ENCODE measurements at places on chromosomes 13 and 19.

DNA sequence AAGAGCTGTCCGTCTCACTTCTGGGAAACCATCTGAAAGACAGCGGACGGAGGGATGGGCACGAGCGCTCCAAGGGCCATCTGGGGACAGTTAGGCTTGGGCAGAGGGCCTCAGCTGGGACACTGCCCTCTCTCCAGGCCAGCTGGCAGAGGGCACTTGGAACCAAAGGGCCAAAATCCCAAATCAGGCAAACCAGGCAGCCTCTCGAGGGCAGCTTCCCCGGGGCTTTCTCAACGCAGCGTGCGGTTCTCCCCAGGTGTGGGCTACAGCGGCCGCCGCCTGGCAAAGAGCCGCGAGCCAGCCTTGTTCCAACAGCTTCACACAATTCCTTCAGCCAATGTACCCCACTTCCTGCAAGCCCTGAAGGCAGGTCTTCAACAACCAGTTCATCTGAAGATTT, 5.0 kb downstream of the MLLT1 start:
- no peak for DNase-seq

DNA sequence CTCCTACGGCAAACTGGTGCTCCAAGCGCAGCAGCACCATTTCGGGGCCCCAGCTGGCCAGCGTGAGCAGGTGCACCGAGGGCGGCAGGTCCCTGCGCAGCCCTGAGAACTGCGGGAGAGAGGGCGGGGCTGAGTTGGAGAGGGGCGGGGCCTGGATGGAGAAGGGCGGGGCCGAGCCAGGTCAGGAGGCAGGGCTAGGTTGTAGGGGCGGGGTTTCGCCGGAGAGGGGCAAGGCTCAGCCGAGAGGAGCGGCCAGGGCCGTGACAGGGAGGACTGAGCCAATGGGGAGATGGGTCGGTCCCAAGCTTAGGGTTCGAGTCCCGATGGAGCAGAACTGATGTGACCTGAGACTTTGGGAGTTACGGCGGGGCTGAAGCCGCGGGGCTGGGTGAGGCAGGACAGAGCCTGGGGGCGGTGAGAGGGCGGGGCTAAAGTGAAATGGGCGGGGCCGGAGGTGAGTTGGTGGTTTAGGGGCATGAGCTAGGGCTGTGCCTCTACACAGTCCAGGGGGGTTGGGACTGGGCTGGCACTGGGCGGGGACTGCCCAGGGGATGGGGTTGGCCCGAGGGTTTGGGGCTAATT, 19.0 kb downstream of the MAN2B1 start:
- no peak for DNase-seq

GRCh38 chr13:42686165-42686564, 95.2 kb upstream of the FAM216B start:
- no peak for DNase-seq

DNA sequence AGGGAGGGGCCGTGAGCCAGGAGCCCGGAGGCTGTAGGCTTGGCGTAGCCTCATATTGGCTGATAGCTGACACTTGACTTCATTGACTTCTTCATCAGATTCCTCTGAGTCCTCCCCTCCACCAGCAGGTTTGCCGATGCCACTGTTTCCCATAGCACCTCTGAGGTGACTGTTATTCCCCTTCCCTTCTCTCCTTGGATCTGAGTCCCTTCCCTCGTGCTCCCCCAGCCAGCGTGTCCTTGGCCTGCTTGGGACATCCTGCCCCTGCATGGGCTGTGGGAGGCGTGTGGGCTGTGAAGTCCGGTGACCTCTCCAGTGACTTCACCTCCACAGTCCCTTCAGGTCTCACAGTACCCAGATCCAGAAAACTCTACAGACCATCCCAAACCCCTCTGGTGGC, 8.8 kb downstream of the PPP1R37 start:
- no peak for DNase-seq

DNA sequence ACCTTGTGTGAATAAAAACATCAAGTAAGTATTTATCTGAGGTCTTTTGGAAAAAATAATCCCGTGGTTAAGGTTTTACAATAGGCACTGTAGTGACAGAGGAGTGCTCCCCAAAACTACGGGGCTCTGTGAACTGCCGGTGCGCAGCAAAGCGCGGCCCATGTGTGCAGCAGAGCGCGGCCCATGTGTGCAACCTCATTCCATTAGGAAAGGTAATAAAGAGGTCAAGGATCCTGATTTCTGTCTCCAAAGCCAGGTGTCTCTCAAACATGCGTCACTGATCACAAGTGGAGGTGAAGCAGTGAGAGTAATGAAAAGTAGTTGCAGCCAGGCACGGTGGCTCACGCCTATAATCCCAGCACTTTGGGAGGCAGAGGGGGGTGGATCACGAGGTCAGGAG, 58.7 kb downstream of the MRPL57 start:
- no peak for DNase-seq

DNA sequence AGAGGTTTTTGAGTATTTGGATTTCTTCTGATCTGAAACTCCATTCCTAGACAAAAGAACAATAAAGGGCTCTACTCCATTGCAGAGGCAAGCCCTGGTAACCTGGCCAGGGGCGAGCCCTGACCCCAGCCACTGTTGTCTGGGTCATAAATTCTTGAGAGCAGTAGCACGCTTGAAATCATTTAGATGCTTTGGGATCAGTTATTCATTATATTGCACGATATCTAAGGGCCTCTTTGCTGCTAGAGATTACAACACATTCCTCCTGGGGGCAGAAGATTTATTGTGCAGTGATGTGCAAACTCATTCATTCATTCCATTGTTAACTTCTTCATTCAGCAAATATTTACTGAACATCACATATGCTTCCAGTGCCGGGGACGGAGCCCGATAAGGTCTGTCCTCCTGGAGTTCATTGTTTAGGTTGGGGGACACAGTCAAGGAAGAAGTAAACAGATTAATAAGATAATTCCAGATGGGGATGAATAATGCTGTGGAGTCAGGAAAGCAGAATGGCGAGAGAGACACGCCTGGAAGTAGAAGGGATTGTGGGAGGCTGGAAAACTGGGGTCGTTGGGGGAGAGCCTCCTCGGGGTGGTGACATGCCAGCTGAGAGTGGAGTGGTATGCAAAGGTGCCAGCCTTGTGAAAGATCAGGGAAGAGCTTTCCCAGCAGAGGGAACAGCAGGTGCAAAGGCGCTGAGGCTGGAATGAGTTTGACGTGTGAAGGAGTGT, 34.9 kb downstream of the SIPA1L3 start:
- no peak for DNase-seq

GRCh38 chr13:31009166-31009565, 76.7 kb downstream of the TEX26 start:
- DNase-seq, result no peak

DNA sequence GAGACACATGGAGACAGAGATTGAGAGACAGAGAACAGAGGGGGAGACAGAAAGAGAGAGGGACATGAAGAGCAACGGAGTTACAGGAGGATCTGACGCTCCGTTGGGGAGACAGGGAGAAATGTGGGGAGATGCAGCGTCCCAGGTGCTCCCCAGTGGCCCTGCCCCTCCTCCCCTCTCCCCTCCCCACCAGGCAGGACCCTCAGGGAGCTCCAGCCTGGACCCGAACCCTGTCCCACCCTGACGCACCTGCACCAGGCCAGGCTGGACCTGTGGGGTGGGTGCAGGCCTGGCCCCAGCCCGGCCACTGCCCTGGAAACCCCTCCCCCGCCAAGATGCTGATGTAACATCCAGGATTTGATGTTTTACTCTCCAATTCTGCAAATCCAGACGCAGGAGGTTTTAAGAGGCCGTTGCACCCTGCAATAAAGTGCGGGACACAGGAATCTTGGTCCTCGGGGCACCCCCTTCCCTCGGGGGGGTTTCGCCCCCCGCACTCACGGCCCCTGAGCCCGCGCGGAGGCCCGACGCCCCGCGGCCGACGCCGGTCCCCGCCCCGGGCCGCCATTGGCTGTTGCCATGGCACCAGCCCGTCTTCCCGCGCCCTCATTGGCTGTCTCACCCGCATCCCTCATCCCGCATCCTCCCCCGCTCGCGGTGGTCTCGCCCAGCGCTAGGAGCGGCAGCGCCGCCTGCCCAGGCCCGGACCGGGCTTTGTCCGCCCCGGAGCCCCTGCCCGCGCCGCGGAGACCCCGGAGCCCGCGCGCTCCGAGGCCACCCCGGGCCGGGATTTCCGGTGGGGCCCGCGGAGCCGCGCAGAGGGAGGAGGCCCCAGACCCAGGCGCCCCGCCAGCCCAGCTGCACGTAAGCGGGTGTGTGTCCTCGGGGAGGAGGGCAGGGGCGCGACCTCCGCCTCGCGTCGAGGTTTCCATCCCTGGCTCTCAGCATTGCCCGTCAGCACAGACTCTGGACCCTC, at the start of gene APC2:
APC2 (plus strand) TSS at position 655 of the 976 bp plus-strand sequence. CDS start 2,881 bp downstream, outside the sequence.
- no peak for DNase-seq

GRCh38 chr19:52599241-52599640, 29.2 kb downstream of the ZNF701 start:
- no peak for DNase-seq

- peak; percentile 35 for DNase-seq
These were observed 27.4 kb upstream of the TIMM44 start for GRCh38 chr19:7970716-7971448.

DNA sequence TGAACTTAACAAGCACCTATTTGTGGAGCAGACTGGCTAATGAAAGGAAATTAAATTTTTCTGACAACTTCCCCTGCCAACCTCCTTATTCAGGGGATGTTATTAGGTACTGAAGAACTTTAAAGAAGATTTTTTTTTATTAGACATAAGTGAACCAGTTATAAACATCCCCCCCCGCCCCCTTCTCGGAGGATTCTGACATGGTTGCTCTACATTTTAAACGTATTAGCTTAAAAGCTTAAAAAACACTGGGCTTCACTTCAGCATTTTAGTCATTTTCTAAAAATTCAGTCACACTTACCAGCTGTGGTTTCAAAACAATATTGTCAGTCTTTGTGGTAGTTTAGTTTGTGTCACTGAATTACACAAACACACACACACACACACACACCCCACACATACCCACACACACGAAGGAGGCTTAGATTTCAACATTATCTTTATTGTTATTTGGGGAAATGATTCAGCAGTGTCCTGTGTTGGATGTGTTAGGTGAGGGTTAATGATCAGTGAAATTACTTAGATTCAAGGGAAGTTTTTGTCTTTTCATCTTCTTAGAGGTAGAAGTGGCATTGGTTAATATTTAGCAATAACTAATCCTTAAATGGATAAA, 145.7 kb downstream of the PCCA start:
- no peak for DNase-seq

DNA sequence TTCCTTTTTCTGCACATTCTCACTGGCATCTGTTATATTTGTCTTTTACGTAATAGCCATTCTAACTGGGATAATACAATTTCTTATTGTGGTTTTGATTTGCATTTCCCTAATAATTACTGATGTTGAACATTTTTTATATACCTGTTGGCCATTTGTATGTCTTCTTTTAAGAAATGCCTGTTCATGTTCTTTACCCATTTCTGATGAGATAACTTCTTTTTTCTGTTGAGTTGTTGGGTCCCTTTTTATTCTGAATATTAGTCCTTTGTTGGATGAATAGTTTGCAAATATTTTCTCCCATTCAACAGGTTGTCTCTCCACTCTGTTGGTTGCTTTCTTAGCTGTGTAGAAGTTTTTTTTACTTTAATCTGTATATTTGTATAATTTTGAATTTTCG, 147.7 kb upstream of the TRPC4 start:
- no peak for DNase-seq

DNA sequence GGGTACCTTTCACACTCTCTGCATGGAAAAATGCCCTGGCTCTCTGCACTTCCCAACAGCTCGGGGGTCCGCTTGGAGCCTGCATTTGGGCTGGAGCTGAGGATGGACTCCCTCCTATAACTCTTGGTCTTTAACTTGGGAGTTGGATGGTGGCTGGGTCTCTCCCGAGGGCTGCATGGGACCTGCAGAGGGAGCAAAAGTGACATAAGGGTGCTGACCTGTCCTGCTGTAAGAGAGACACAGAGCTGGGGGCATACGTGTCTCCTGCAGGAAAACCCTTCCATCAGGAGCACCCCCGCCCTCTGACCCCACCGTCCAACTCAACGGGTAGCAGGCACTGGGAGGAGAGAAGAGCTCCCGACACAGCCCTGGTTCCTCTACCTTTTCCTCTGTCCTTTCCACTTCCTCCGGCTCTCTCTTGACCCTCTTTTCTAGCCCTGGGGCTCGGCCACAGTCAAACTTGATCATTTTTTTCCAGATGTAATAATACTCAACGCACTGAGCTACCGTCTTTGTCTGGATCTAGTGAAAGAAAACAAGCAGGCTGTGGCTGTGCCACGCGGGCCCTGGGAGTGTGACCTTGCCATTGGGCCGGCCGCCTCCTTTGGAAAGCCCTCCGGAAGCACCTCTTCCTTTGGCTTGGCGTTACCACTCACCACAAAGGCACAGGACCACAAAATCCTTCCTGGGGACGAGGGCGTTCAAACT, 6.8 kb upstream of the NAPA start:
- DNase-seq, result no peak

GRCh38 chr19:5827891-5828660, 11.4 kb downstream of the FUT6 start:
- DNase-seq, result peak; percentile 90

DNA sequence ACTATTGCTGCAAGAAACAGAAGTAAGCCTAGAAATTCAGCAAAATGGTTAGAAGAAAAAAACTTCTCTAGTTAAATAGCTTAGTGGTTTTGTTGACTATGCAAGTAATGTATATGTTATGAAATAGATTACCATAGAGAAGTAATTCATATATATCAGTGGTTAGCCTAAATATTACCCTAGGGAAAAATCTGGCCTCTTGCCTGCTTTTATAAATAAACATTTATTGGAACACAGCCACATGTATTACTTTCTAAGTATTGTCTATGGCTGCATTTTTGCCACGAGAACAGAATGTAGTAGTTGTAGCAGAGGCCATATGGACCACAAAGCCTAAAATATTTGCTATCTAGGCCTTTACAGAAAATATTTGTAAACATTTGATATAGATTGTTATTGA, 1471.7 kb upstream of the PRR20A start:
- DNase-seq, result no peak

DNA sequence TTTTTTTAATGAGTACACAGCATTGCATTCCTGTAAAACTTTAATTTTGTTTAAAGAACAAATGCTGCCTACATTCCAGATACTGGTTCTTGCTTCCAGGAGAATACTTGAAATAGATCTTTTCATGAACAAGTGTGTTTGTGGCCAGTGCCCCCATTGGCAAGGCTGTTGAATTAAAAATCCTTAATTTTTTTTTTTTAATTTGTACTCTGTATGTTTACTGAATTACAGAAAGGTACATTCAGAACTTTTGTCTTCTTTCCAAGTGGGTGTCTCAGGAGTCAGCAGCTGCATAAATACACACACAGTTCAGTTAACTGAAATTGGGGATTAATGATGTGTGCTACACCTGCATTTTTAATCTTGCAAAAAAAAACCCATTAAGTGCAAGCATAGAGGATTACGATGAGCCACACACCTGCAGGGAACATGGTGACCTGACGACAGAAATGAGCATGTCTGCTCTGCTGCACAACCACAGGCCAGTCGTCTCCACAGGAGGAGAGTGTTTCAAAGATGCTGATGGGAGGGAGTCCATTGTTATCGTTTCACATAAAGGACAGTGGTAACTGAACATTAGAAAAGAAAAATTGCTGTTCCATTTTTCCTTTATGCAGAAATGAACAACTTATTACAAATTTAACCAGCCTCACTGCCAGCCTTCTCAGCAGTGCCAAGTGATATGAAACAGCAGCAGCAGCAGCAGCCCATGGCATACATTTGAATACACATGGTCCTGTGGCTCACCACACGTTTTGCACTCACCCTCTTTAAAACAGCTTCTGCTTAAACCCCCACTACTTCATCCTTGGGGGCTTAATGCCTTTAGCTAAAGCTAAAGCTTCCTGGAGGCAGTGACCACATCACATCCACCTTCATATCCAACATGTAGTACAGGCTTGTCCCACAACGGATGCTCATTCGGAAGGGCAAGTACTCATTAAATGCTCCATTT, 72.3 kb upstream of the RFC3 start:
- DNase-seq, result no peak

Measured in NCI-H460 (cell line).